Thoracic aorta endothelial cell (primary cell): ENCODE measurements at places on chromosomes 3 and 15. TPM values are rescaled to one million over a fixed set of nuclear protein-coding genes. Genes with fewer than 3 reads are reported as not detected.

Gene BCHE
- 0.13 and 0.14 TPM in 2 replicates for total RNA-seq

Gene PLAAT1
- total RNA-seq, result 0.13 and 0.29 TPM in 2 replicates

Gene MKRN2OS
- total RNA-seq, result not detected in 2 replicates

Gene CXCR6
- not detected in 2 replicates for total RNA-seq

Gene GUCA1C
- total RNA-seq, result not detected in 2 replicates
